Fibroblast of upper back skin (primary cell): ENCODE measurements at places on chromosomes 4 and X.

DNA sequence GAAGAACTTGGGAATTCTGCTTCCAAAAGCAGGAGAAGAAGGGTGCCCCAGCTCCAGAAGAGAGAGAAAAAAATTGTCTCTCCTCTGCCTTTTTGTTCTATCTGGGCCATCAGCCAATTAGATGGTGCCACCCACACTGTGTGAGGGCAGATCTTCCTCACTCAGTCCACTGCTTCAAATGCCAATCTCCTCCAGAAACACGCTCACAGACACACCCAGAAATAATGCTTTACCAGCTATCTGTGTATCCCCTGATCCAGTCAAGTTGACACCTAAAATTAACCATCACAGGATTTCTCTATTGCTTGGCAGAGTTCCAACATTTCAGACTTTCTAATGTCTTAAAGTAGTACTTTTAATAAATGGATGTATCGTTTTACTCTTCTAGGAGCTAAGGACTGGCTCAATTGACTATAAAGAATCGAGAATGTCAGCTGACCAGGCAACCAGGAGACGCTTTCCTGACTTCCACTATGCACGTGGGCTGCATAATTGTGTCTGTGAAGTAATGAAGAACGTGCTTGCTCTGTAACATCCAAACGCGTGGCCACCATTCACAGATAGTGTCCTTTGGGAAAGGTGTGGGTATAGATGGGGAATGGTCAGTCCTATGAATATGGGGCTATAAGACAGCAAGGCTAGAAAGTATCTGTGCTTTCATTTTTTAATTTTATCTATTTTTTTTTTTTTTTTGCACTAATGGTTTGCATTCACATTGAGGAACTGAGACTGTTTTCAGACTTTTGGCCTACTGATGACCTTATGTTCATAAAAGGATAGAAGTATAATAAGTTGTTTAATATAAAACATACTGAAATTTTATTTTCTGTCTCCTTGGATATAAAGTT lies 9.9 kb upstream of the SMIM20 start:
- no peak for DNase-seq

GRCh38 chr4:152724494-152724893 lies 44.7 kb upstream of the TMEM154 start:
- no peak for DNase-seq

DNA sequence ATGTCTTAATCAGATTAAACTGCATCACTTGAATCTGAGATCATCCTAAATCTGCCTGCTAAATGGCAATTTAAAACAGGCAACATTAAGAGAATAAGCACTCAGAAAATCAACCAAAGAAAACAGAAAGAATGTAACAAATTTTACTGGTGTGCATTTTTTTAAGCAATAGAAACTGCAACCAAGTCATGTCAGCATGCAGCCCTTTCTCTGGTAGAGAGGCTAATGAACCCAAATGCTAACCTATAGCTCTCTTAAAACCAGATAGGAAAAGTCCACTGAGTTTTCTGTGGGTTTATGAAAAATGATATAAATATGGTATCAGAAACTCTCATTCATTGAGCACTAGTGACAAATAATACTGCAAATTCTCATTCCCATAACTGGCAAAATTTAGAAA lies 35.6 kb downstream of the COL25A1 start:
- no peak for DNase-seq

GRCh38 chrX:153445856-153446635 lies at the start of gene TREX2:
TREX2 (minus strand) TSS chrX:153446056; CDS start chrX:153445430, 626 bp downstream.
- no peak for DNase-seq

- peak; percentile 66 for DNase-seq
Observed at GRCh38 chr4:21827575-21827974, 121.0 kb downstream of the KCNIP4 start.

- no peak for DNase-seq
Observed at GRCh38 chr4:37999000-37999716, 39.0 kb downstream of the PTTG2 start.

- peak; percentile 0 for DNase-seq
Observed at GRCh38 chrX:138638996-138639395, 72.5 kb downstream of the FGF13 start.

DNA sequence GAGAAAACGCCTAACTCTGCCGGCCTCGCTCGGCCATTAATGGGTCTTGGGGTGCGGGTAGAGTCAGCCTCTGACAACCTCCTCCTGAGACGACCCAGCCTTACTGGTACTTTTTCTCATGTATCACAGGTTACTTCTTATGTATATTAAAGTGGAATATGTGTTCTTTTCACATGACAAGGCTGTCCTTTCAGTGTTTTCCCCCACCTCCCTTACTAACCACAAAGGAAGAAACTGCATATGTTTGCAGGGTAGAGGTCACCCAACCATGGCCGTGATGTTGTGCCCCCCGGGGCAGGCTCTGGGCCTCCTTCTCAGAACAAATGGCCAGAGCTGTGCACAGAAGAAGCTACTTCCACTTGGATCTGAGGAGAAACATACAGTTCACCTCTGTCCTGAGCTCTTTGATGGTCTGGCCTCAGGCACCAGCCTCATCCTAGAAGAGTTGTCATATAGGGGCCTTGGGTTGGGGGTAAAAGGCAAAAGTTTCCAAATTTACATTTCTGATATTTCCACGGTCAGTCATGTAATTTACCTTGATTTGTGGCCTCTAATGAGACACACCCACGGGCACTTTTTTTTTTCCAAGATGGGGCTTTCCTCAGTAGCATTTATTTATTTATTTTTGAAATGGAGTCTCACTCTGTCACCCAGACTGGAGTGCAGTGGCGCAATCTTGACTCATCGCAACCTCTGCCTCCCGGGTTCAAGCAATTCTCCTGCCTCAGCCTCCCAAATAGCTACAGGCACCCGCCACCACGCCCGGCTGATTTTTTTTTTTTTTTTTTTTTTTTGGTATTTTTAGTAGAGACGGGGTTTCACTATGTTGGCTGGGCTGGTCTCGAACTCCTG lies 1.9 kb downstream of the SOWAHD start:
- no peak for DNase-seq

GRCh38 chr4:34043131-34043530 lies 2201.2 kb downstream of the ARAP2 start:
- DNase-seq, result peak; percentile 7

- no peak for DNase-seq
Observed at GRCh38 chr4:1296324-1297022, 6.8 kb downstream of the MAEA start.

DNA sequence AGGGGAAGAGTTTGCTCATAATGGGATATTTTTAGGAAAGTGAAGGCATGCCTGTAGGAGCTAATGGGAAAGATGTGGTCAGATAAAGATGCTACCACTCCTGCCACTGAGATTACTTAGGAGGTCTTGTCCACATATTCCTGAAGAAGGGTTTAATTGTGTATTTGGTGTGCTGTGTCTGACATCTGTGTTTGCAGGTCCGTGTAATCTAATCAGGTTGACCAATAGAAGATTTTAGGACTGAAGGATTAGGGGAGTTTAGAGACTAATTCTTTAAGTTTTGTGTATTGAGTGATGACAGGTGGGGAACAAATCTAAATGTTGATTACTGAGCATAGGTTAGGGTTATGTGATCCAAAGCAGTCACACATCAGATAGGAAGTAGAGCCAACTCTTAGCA lies 57.2 kb downstream of the JADE1 start:
- no peak for DNase-seq

- DNase-seq, result no peak
Observed at GRCh38 chrX:69309074-69309792, 144.0 kb upstream of the PJA1 start.

GRCh38 chr4:37648084-37648817 lies 37.9 kb downstream of the RELL1 start:
- DNase-seq, result peak; percentile 62

DNA sequence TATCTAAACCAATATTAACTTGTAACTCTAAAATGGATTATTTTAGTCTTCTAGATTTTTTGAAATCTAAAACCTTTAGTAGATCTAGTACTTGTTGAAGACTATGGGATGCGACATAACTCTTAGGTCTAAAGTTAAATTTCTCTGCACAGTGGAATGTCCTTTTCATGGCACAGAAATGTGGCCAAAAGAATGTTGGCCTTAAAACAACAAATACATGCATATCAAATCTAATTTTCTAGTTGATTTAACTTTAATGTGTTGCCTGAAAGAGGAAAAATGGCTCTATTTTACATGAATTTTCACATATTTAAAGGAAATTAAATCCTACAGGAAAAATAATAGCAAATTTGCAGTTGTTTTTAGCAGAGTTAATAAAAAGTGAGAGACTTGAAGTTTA lies 30.3 kb downstream of the NFKB1 start:
- no peak for DNase-seq

DNA sequence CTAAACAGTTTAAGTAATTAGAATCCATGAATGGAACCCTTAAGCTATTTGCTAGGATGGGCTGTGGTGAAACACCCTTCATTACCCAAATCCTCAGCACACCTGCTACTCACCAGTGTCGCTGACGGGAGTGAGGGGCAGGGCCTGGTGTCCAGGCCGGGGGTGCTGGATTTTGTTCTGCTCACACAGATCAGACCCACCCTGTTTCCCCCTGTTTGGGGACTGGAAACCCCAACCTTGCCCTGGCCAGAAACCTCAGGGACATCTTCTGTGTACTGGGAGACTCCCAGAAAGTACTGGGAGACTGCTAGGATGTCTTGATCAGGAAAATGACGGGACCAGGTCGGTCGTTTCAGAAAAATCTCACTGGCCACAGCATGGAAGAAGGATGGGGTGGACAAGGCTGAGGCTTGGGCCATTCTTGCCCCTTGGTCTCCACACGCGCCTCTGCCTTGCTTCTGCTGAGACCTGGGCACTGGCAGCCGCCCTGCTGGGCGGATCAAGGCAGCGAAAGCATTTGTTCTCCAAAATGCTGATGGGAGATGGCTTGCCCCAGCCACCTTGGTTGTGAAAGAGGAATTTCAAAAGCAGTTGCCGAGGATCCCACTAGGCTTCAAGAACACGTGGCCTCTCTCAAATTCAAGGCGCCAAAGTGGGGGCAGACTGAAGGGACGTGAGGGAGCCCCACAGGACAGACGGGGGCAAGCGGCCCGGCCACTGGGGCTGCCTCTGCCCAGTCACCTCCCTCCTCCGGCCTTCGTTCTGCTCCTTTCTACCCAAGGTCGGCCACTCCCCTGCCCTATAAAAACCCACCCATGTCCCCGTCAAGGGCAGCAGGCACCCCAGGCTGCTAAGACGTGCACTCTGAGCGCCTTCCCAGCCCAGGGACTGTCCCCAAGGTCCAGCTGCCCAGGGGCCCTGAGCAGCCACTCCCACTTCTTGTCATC lies 23.5 kb upstream of the PDE6B start:
- DNase-seq, result no peak

GRCh38 chr4:2767705-2768074 lies 11.6 kb upstream of the TNIP2 start:
- DNase-seq, result no peak

DNA sequence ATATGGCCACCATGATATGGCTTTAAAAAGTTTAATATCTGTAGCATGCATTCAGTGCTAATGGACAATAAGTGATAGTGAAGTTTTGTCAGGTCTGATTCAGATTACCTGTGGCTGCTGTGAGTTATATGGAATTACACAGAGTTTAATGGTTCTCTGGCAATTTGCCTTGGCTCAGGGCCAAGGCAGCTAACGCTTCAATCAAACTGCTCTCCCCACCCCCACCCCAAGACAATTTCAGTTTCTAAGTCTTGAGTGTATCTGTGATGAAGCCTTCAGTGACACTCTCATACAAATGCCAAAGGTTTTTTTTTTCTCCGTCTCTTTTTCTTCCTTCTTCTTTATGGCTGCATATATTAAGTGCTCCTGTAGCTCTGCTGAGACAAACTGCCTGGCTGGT lies 106.6 kb downstream of the SHROOM4 start:
- no peak for DNase-seq

DNA sequence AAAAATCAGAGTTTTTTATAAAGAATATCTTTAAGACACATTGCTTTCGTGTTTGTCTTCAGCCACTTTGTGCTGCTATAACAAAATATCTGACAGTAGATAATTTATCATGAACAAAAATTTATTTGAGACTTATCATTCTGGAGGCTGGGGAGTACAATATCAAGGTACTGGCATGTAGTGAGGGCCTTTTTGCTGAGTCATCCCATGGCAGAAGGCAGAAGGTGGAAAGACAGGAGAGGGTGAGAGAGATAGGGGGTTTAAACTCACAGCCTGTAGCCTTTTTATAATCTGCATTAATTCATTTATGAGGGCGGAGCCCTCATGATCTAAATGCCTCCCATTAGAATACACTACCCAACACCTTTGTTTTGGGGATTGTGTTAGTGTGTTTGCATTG lies 431.2 kb upstream of the FAM47C start:
- DNase-seq, result no peak

DNA sequence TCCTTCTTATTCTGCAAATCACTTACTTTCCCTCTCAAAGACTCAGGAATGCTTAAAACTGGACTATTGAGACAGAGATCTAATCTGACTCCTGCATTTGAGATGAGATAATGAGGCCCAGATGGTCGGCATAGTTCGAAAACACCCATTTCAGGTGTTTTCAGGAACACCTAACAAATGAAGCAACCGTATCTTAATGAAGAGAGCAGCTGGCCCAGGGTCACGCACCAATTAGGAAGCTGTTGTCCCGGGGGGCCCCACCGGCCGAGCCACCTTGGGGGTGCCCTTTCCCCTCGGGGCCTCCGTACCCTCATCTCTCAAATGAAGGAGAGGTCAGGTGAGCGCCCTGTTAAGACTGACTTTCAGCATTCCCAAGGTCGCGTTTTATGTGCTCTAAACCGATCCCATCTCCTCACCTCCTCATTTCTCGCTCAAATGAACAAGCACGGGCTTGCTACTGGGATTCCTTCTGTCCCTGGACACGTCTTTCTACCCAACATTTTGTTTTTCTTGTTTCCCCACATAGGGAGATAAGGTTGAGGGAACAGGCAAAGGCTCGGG lies 824 bp downstream of the LRPAP1 start:
- DNase-seq, result no peak

GRCh38 chr4:53921856-53922255 lies 142.5 kb downstream of the CHIC2 start:
- no peak for DNase-seq
